Hematopoietic multipotent progenitor cell treated with erythropoietin and hydrocortisone succinate and interleukin-3 and kit ligand, for 4 days (in vitro differentiated cells): ENCODE measurements at places on chromosomes 12 and 14.

DNA sequence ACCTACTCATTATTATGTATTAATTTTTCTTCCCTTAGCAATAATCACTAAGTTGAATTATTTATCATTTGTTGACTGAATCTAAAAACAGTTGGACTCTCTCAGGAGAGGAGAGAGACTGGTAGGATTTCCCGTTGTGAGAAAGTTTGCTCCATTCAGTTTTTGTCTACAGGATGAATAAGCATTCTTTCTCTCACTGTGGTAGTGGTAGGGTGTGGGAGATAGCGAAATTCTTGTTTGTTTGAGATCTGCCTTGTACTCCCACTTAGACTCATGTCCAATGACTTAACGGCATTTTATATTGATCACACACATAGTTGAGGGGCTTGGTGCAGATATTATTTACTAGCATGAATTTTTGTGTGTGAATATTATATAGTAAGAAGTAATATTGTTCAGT is 421.0 kb upstream of the PDE3A start:
- no peak for DNase-seq

DNA sequence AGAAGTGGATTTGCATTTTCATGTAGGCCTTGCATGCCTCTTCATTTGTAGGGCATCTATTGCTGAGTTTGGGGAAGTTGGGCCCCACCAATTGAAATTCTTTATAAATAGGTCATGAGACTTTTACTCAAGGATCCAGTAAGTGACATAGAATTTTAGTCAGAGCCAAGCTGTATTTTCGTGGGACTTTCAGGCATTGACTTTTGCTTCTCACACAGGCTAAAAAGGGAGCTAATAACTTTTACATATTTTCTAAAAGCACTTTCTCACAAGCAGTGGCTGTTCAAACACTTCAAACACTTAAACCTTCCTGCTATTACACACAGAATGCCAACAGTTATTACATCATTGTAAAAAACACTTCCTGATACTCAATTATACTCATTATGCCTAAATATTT is 260.5 kb downstream of the MSRB3 start:
- no peak for DNase-seq

DNA sequence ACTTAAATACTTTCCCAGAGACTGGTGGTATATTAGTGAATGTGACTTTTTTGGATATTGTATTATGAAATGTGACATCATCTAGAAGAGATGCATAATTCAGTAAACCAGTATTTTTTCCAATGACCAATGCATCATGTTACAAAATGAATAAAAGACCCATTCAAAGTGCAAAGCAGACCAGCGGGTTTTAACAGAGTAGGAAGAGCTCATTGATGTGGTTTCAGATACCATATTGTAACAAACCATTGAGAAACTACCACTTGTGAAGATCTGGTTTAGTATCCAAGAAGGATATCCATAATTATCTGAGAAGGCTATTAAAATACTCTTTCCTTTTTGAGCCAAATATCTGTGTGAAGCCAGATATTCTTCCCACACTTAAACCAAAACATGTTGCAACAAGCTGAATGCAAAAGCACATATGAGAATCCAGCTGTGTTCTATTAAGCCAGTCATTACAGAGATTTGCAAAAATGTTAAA is 47.7 kb downstream of the MVK start:
- DNase-seq = no peak

GRCh38 chr14:69132513-69133181 is 20.3 kb downstream of the DCAF5 start:
- no peak for DNase-seq

DNA sequence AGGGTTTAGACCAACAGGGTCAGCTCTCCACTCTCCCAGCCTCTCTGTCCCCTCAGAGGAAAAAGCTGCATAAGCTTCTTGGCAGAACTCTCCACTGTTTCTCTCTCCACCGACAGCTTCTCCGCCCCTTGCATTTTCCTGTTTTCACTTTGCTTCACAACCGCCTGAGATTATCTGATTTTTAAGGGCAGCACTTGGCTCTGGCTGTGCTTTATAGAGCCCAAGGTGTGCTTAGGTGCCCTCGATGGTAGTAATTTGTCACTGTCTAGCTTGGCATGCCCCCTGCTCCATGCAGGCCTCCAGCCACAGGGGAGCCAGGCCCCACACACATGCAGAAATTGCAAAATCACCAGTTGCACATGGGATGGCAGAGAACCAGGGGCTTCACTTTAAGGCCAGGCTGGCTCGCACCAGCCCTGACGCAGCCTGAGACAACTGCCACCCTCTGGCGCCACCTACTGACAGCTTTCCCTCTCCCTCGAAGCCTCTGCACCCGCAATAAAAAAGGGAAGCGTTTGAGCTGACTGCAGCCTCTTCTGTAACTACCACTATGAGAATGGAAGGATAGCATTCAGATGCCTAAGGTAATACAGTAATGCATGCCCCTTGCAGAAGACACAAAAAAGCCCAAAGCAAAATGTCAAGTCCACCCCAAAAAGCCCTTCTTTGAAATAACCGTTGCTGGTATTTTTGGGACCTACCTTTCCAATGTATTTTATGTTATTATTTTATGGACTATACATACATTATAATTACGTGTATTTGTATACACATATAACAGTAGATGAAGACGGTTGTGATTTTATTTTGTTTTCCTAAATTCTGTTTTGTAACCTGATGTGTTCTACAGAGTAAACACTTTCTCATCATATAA is 32.0 kb upstream of the RIMBP2 start:
- DNase-seq = peak; percentile 92

DNA sequence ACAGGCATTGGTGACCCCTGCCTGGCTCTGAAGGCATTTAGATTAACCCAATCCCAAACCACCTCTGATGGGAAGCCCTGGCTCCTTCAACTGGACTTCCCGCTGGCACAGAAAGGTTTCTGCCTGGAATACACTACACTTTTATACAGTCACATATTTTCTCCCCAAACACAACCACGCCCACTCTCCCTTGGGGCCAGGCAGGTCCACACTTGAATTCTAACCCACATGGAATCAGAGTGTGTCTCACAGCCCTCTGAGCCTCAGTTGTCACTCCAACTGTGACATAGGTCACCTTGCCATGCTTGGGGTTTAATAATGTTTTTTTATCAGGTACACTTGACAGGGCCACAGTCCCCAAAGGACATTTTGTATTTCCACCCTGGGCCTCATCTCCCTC is 368.6 kb downstream of the BCL11B start:
- no peak for DNase-seq

DNA sequence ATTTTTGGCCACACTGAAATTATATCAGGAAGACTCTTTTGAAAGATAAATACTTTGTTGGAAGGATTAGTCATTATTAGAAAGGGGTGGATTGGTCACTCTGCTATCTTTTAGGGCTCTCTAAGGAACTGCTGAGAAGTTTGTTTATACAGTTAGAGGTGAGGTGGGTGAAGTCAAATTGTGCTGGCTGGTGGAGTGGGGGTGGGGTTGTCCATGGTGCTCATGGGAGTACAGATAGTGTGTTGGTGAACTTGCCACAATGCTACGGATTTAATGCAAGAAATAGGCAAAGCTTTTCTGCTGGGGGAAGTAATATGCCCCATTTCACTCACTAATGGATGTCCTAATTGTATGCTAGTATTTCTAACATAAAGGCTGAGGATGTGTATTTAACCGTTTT is 35.8 kb downstream of the SUSD6 start:
- DNase-seq = peak; percentile 49

GRCh38 chr14:84797326-84797725 is 732.6 kb upstream of the FLRT2 start:
- DNase-seq = no peak

GRCh38 chr12:3613641-3614395 is 122.8 kb downstream of the PRMT8 start:
- DNase-seq = no peak

DNA sequence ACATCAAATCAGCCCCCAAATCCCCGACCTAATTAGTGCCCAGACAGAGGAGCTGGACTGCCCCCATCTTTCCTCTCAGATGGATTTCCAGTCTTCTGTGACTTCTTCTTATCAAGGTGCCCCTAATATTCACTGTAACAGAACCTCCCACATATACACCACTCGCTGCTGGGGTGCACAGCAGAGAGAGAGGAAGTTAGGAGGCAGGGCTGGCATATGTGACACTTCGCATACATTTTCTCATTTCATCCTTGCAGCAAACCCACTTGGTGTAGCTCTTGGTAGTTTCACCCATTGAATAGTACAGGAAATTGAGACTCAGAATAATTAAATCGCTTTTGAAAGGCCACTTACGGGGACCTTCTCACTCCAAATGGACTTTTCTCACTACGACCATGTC is 56.5 kb upstream of the CCND2 start:
- peak; percentile 62 for DNase-seq
